Gastrocnemius medialis (tissue), 4 donors: ENCODE measurements at places on chromosomes 3 and 15. TPM values are rescaled to one million over a fixed set of nuclear protein-coding genes. Genes with fewer than 3 reads are reported as not detected.

Gene MST1R
- total RNA-seq: not detected

Gene RAD51
- total RNA-seq: 0.56 TPM

Gene STOML1
- 17.0 TPM for total RNA-seq

Gene HHLA2
- 0.49 TPM for total RNA-seq

Gene RTP1
- total RNA-seq: not detected

Gene ARPP21
- total RNA-seq: 58.7 TPM

Gene TGM4
- total RNA-seq: not detected

Gene ISG20
- 1.8 TPM for total RNA-seq

Gene MESP1
- total RNA-seq: 12.6 TPM
